CD4-positive, alpha-beta T cell (primary cell): ENCODE measurements at places on chromosomes 2 and 18.

GRCh38 chr2:113829761-113830160 is 60.1 kb upstream of the ACTR3 start:
- no peaks in the 10 kb centered on the region for H3K36me3 ChIP-seq
- no peak for DNase-seq
- H3K4me3 ChIP-seq: no peak overlapping the region
- no peaks in the 10 kb centered on the region for H3K4me1 ChIP-seq

GRCh38 chr2:236512902-236513435 is 56.7 kb upstream of the ACKR3 start:
- H3K27me3 ChIP-seq: no peaks in the 10 kb centered on the region
- H3K4me1 ChIP-seq: peaks cover 7% of the 10 kb centered on the region
- no peak overlapping the region for H3K27ac ChIP-seq
- peak; percentile 64 for DNase-seq
- H3K4me3 ChIP-seq: no peak overlapping the region
- no peaks in the 10 kb centered on the region for H3K36me3 ChIP-seq

DNA sequence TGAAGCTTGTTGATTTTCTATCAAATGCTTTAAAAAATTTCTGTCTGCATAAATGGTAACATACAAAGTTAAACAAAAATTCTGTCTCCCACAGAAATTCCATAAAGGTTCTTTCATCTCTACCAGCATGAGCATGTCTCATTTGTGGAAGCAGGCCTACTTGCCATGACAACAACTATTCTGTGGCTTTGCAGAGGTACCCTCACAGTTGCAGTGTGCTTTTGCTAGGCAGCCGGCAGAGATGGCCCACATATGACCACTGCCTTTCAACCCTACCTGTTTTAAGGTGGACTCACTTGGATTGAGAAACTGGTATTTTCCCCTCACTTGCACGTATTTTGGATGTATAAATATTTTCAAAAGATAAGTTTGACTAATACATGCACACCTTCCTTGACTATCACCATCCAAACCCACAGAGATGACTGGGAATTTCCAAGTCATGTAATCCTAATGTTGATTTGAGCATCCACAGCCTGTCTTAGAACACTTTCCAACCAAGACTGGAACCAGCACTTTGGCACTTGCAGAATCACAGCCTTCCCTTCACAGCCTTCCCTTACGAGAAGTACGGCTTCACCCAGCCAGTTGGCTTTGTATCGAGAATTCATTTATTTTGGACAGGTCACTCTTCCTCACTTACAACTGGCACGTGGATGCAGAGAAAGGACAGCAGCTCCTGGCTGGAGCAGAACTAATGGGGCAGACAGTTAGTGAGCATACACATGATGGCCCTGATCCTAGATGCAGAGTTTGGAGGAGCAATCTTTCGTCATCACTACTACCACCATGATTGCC is 9.3 kb upstream of the FHL2 start:
- DNase-seq: no peak
- H3K4me3 ChIP-seq: no peak overlapping the region
- no peaks in the 10 kb centered on the region for H3K36me3 ChIP-seq
- H3K27ac ChIP-seq: no peak overlapping the region

- DNase-seq: no peak
- H3K4me1 ChIP-seq: no peaks in the 10 kb centered on the region
- no peak overlapping the region for H3K4me3 ChIP-seq
- no peaks in the 10 kb centered on the region for H3K27me3 ChIP-seq
These were observed 656.8 kb downstream of the METTL4 start for GRCh38 chr18:1914489-1914888.

DNA sequence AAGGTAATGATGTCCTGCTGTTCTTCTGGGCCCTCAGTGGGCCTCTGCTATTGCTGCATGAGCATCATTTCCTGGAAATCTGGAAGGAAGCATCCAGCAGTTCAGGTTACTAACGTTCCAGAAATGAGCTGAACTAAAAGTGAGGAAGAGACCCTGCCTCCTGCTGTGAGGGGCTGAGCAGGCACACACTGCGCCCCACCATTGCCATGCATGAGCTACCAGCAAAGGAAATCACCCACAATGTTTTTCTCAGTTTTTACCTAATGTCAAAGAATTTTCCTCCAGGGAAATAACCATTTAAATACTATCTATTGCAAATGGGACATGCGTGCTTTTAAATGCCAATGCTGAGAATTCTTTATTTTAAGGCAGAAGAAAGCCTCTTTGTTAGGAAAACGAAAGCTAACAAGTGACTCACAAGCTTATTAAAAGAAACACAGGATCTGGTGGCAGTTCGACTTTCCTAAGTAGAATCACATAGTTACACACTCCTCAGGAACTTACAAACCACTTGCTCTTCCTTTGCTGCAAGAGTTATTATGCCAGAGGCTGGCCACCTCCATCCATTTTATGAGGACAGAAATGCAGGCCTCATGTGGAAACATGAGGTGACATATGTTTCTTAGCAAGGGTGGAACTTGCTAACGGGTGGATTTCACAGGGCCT is 152.6 kb upstream of the TTC39C start:
- H3K27me3 ChIP-seq: no peaks in the 10 kb centered on the region
- no peak overlapping the region for H3K4me3 ChIP-seq
- no peaks in the 10 kb centered on the region for H3K36me3 ChIP-seq
- H3K4me1 ChIP-seq: peaks cover 32% of the 10 kb centered on the region

- no peak overlapping the region for H3K27ac ChIP-seq
- no peak for DNase-seq
- no peaks in the 10 kb centered on the region for H3K36me3 ChIP-seq
- no peaks in the 10 kb centered on the region for H3K27me3 ChIP-seq
These were observed 381.9 kb downstream of the PLCL1 start for GRCh38 chr2:198186257-198186656.

DNA sequence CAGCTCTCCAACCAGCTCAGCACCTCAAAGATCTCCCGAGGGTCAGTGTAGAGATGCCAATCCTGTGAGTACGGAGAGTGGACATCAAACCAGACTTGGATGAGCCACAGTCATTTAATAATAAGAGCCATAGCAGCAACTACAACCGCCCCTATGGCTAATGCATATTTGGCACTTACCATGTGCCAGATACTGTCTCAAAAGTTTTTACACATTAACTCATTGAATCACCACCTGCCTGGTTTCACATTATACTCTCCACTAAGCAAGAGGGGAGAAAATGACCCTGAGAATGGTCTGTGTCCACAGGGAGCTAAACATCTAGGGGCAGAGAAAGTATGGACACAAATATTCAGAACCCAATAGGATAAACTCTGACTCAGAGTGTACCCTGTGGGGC is 2.6 kb downstream of the CNPPD1 start:
- H3K36me3 ChIP-seq: peaks cover 34% of the 10 kb centered on the region
- no peak overlapping the region for H3K4me3 ChIP-seq
- DNase-seq: no peak
- H3K27ac ChIP-seq: peak overlapping the region; percentile 5
- H3K27me3 ChIP-seq: no peaks in the 10 kb centered on the region

DNA sequence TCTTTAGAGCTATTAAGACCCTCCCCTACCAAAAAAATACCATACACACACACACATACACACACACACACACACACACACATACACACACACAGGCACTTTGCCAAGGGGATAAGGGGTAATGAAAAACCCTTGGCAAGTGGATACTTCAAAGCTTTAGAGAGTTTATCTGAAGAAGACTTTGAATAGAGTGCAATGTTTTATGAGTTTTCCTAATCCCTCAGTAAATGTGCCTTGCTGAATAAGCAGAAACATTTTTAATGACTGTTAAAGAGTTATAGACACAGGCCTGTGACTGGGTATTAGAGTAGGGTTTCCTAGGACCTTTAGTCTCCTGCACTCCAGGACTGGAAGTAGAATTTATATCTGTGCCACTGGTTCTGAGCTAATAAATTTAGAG is 75.5 kb upstream of the CTAGE1 start:
- no peak overlapping the region for H3K4me3 ChIP-seq
- no peaks in the 10 kb centered on the region for H3K36me3 ChIP-seq
- H3K27me3 ChIP-seq: no peaks in the 10 kb centered on the region
- H3K27ac ChIP-seq: no peak overlapping the region
- DNase-seq: no peak

GRCh38 chr2:241754042-241754441 is 19.6 kb downstream of the D2HGDH start:
- peaks cover 12% of the 10 kb centered on the region for H3K4me1 ChIP-seq
- H3K4me3 ChIP-seq: no peak overlapping the region
- H3K36me3 ChIP-seq: peaks cover 46% of the 10 kb centered on the region
- no peak overlapping the region for H3K27ac ChIP-seq

DNA sequence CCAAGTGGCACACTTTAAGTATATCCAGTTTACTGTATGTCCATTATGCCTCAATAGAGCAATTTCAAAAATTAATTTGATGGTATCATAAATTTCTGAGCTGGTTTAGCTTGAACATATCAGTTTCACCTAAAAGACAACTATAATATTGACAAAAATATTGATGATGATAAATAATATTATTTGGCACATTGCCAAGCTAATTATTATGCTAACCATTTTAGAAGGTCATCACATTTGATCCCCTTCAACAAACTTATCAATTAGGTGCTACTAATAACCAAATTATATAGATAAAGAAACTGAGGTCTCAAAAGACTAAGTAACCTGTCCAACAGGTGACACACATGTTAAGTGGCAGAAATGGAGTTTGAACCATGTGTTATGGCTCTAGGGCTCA is 26.9 kb upstream of the UBE2E3 start:
- H3K27me3 ChIP-seq: no peaks in the 10 kb centered on the region
- H3K4me3 ChIP-seq: no peak overlapping the region
- DNase-seq: no peak
- H3K4me1 ChIP-seq: no peaks in the 10 kb centered on the region
- no peaks in the 10 kb centered on the region for H3K36me3 ChIP-seq

- H3K36me3 ChIP-seq: no peaks in the 10 kb centered on the region
- H3K4me1 ChIP-seq: no peaks in the 10 kb centered on the region
- no peak overlapping the region for H3K27ac ChIP-seq
- H3K27me3 ChIP-seq: no peaks in the 10 kb centered on the region
- DNase-seq: no peak
- H3K4me3 ChIP-seq: no peak overlapping the region
These were observed 4.0 kb upstream of the HNMT start for GRCh38 chr2:137960223-137960622.

GRCh38 chr2:207792244-207792785 is 22.6 kb upstream of the FZD5 start:
- no peaks in the 10 kb centered on the region for H3K27me3 ChIP-seq
- DNase-seq: no peak
- no peaks in the 10 kb centered on the region for H3K4me1 ChIP-seq
- H3K4me3 ChIP-seq: no peak overlapping the region

GRCh38 chr2:61952288-61952687 is 46.8 kb downstream of the COMMD1 start:
- DNase-seq: no peak
- H3K4me3 ChIP-seq: no peak overlapping the region
- H3K27ac ChIP-seq: no peak overlapping the region
- H3K36me3 ChIP-seq: peaks cover 3% of the 10 kb centered on the region
- no peaks in the 10 kb centered on the region for H3K27me3 ChIP-seq

GRCh38 chr2:183605440-183605839 is 481.2 kb downstream of the NUP35 start:
- H3K27me3 ChIP-seq: no peaks in the 10 kb centered on the region
- H3K36me3 ChIP-seq: no peaks in the 10 kb centered on the region
- no peak for DNase-seq
- H3K27ac ChIP-seq: no peak overlapping the region

GRCh38 chr18:23618862-23619387 is 32.6 kb upstream of the NPC1 start:
- no peak overlapping the region for H3K27ac ChIP-seq
- H3K4me3 ChIP-seq: peak overlapping the region; percentile 39
- DNase-seq: no peak
- H3K27me3 ChIP-seq: peaks cover 30% of the 10 kb centered on the region
- peaks cover 12% of the 10 kb centered on the region for H3K4me1 ChIP-seq
- no peaks in the 10 kb centered on the region for H3K36me3 ChIP-seq

DNA sequence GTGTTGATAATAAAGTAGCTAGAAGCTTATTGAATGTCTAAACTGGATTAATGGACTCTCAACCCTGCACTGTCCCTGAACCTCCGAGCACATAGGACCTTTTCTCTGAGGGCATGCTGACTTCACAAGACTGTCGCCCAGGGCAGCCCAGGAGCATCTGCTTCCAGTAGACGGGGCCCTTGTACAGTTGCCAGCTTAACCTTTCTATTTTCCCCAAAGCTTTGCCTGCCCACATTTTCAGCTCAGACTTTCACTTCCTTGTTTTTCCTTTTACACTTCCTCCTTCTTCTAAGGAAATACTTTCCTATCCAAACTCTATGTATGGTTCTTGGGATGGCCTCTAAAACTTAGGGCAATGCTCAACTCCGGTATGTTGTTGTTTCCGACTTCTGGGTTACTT is 1.3 kb downstream of the VWA3B start:
- H3K27ac ChIP-seq: no peak overlapping the region
- H3K4me3 ChIP-seq: no peak overlapping the region
- H3K27me3 ChIP-seq: peaks cover 50% of the 10 kb centered on the region
- H3K36me3 ChIP-seq: no peaks in the 10 kb centered on the region
- H3K4me1 ChIP-seq: peaks cover 13% of the 10 kb centered on the region
- peak; percentile 40 for DNase-seq

- no peaks in the 10 kb centered on the region for H3K27me3 ChIP-seq
- no peak overlapping the region for H3K27ac ChIP-seq
These were observed 19.6 kb downstream of the EHBP1 start for GRCh38 chr2:62724886-62725711.

- no peaks in the 10 kb centered on the region for H3K36me3 ChIP-seq
- no peak overlapping the region for H3K27ac ChIP-seq
- no peak for DNase-seq
These were observed 93.7 kb downstream of the DYNAP start for GRCh38 chr18:54684784-54685183.

DNA sequence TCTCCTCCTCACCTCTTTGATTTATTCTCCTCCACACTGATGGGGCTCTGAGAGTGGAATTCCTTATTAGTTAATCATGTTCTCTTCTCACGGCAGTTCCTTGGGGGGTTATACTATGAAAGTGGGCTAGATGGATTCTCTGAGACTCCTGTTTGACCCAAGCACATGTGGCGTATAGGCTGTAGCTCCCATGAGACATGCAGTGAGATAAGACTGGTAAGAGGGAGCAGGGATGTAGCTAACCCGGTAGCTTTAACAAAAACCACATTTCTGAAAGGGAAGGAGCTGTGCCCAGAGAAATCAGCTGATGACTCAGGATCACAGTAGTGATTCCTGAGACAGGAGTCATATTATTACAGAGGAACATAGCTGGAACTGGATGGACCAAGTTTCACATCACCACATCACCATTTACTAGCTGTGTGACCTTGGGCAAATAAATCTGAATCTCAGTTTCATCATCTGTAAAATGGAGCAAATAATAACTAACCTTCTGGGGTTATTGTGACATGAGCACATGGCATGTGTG is 82.9 kb downstream of the CRIM1 start:
- H3K4me1 ChIP-seq: no peaks in the 10 kb centered on the region
- no peak for DNase-seq
- no peak overlapping the region for H3K4me3 ChIP-seq

GRCh38 chr2:45844796-45845457 is 193.5 kb downstream of the PRKCE start:
- H3K36me3 ChIP-seq: no peaks in the 10 kb centered on the region
- no peaks in the 10 kb centered on the region for H3K27me3 ChIP-seq
- H3K4me3 ChIP-seq: no peak overlapping the region
- H3K27ac ChIP-seq: no peak overlapping the region
- DNase-seq: no peak
- no peaks in the 10 kb centered on the region for H3K4me1 ChIP-seq

- peaks cover 4% of the 10 kb centered on the region for H3K27me3 ChIP-seq
- H3K4me1 ChIP-seq: no peaks in the 10 kb centered on the region
- no peak overlapping the region for H3K27ac ChIP-seq
- DNase-seq: no peak
- H3K4me3 ChIP-seq: no peak overlapping the region
These were observed 395.2 kb downstream of the TGIF1 start for GRCh38 chr18:3845161-3845560.

GRCh38 chr2:47041891-47042684 is 113.0 kb downstream of the STPG4 start:
- DNase-seq: no peak
- no peaks in the 10 kb centered on the region for H3K27me3 ChIP-seq
- H3K4me1 ChIP-seq: no peaks in the 10 kb centered on the region
- H3K27ac ChIP-seq: no peak overlapping the region
- H3K4me3 ChIP-seq: no peak overlapping the region
